Kidney (tissue), 22 donors: ENCODE measurements at places on chromosomes 1 and 21. TPM values are rescaled to one million over a fixed set of nuclear protein-coding genes. Genes with fewer than 3 reads are reported as not detected.

DNA sequence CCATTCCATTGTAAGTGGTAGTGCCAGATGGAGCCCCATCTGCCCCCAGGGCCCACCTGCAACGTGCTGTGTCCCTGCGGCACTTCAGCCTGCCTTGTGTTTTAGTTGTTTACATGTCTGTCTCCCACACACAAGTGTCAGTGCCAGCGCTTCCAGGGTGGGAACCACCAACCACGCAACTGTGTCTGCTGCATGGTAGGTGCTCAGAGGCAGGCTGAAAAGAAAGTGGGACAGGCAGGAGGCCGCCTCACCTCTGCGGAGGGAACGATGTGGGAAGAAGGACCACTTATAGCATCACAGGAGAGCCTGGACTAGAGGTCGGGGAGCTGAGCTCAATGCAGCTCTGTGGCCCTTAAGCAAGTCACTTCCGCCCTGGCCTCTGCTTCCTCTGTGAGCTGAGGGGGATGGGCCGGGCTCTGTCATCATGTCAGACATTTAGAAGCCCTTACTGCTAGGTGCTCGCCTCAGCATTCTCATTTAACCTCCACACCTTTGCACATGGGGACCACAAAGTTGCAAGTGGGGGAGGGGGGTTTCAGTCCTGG lies 17.9 kb downstream of the SLC9A1 start:
- DNase-seq = no peak

DNA sequence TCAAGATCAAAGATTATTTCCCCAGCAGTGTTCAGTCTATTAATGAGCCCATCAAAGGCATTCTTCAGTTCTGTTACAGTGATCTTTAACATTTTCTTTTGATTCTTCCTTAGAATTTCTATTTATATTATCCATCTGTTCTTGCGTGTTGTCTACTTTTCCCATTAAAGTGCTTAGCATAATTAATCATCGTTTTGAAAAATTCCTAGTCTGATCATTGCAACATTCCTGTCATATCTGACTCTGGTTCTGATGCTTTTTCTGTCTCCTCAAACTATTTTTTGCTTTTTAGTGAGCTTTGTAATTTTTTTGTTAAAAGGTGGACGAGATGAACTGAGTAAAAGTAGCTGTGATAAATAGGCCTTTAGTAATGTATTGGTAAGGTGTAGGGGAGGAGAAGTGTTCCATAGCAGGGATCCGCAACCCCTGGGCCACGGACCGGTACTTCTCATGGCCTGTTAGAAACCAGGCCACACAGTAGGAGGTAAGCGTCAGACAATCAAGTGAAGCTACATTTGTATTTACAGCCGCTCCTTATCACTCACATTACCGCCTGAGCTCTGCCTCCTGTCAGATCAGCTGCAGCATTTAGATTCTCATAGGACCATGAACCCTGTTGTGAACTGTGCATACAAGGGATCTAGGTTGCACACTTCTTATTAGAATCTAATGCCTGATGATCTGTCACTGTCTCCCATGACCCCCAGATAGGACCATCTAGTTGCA lies 163.3 kb downstream of the PIK3R3 start:
- no peak for DNase-seq

The BGLAP gene
- total RNA-seq = 1.8 TPM

DNA sequence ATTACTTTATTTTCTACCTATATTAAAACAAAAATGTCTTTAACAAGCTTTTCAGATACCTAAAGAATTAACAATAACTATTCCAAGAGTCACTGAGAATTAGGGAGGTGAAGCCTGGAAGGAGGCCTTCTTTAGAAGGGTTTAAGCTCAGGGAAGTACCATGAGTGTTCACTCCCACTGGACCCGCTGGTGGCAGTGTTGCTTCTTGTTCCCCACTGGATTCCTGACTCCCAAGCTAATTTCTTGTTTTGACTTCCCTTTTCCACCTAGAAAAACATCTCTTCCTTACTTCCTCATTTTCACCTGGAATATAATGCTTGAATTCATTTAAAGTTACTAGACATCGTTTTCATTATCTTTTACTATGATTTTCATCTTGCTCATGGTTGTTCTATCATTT lies 264.2 kb downstream of the HMCN1 start:
- DNase-seq = no peak
